LoVo (cell line): ENCODE measurements at places on chromosomes 6 and 20.

DNA sequence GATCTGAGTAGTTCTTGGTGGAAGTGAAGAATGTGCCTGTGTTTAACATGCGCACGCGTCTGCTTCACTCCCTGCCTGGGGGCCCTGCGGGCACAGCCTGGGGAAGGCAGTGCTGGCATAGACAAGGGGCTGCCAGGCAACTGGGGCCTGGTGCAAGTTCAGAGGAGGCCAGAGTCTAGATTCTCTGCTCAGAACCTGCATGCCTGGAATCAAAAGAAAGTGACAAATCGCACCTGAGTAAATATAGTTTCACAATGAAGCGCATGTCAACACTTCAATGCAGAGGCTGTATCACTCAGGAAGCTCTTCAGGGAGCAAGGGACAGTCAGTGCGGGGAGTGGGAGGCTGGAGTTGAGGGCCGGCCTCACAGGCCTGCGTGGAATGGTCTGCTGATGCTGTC, 24.2 kb upstream of the PPP1R14C start:
- no peak for DNase-seq

DNA sequence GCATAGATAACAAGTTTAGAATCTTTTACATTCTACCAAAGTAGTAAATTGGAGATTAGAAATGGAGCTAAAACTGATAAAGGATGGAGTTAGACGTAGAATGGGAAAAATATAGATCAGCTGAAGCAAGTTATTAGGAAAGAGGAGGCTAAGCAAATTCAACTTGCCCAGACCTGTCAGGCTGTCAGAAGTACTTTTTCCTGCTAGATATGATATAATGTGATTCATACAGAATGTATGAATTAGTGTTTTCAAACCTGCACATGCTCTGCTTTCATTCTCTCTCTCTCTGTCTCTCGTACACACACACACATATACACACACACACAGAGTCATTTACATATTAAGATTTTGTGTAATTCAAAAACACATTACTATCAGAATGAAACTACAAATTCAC, 133.2 kb upstream of the HDGFL1 start:
- no peak for DNase-seq

GRCh38 chr6:125944434-125944816, 12.1 kb upstream of the HINT3 start:
- DNase-seq: peak; percentile 52

DNA sequence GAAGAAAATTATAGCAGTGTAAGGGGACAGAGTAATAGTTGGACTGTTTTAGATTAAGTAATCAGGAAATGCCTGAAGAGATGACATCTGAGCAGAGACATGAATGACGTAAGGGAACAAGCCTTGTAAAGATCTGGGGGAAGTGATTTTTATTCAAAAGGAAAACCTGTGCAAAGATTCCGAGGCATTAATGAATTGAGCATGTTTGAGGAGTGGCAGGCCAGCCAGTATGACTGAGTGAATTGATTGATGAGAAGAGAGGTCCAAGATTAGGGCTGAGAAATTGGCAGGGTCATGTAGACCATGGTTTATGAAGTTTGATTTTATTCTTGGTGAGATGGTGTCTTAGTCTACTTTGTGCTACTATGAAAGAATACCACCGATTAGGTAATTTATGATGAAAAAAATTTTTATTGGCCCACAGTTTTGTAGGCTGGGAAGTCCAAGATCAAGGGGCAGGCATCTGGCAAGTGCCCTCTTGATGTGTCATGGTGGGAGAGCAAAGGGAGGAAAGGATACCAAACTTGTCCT, 95.1 kb downstream of the LIN28B start:
- no peak for DNase-seq

GRCh38 chr6:5044866-5045265, 40.3 kb upstream of the PPP1R3G start:
- DNase-seq: no peak

DNA sequence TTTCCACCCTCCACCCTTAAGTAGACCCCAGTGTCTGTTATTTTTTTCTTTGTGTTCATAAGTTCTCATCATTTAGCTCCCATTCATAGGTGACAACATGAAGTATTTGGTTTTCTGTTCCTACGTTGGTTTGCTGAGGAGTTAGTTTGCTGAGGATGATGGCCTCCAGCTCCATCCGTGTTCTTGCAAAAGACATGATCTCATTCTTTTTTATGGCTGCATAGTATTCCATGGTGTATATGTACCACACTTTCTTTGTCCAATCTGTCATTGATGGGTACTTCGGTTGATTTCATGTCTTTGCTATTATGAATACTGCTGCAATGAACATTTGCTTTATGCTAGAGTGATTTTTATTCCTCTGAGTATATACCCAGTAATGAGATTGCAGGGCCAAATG, 301.2 kb downstream of the ADGRG6 start:
- no peak for DNase-seq

DNA sequence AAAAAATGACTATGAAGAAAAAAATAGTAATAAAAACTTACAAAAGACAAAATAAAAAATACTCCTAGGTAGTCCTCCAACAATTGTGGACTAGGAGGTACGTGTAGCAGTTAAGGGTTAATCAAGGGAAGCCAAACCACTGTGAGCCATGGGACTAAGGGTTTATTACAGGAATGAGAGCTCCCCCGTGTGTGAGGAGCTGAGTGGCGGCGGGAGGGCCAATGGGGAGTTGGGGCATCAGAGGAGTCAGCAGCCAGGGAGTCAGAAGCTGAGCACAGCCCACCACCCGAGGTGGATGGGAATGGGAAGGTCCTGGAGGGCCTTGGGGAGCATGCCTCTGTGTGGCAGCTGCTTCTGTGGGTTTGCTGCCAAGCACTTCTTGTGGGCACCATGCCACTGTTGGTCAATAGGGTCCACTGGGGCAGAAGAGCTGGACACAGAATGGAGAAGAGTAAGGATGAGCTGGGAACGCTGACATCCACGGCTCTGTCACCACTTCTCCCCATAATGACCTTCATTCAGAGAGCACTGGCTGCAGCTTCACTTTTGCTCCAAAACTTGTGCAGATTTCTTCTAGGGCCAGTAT, 373.3 kb downstream of the CDKAL1 start:
- no peak for DNase-seq

DNA sequence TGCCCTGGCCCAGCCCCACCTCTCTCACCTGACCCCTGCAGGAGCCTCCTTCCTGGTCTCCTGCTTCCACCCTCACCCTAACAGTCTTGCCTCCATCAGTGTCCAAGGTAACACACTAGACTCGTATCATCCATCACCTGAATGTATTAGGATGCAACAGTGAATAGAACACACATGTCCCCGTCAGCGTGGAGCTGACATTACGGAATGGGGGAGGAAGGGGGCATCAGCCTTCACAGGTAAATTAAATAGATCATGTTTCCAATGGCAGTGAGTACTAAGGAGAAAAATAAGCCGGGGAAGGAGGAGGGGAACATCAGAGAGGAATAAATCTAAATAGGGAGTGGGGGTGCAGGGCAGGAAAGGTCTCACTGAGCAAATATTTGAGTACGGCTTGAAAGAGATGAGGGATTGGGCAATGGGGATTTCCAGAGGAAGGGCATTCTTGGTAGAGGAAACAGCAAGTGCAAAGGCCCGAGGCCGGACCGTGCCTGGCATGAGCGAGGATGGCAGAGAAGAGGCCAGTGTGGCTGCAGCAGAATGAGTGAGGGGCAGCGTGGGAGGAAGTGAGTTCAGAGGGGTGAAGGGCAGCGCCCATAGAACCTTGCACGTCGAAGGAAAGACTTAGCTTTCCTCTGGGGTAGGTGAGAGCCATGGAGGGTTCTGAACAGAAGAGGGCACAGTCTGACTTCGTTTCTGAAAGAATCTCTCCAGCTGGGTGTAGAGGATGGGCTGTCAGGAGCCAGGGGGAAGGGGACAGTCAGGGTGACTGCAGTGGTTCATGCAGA, 110.1 kb upstream of the PTPN1 start:
- DNase-seq: no peak

DNA sequence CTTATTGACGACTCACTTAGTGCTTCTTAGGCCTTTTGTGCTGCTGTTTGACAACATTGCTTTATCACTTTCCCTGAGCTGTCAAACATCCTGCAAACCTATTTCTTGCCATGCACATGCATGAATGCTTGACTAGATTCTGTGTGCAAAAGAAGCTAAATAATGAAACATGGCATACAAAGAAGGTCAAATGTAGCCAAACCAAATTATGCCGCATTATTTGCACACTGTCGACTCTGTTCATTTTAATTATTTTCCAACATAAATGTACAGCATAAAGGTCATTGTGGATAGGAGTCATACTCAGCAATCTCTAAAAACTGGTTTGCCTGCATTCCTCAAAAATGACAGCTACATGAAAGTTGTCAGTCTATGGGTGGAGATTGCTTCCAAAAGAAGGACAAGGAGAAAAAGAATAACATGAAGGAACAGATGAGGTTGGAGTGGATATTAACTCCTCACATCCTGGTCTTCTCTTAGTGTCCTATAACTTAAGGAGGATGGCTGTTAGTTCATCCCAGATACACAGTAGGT, 123.1 kb upstream of the STXBP5 start:
- peak; percentile 47 for DNase-seq

DNA sequence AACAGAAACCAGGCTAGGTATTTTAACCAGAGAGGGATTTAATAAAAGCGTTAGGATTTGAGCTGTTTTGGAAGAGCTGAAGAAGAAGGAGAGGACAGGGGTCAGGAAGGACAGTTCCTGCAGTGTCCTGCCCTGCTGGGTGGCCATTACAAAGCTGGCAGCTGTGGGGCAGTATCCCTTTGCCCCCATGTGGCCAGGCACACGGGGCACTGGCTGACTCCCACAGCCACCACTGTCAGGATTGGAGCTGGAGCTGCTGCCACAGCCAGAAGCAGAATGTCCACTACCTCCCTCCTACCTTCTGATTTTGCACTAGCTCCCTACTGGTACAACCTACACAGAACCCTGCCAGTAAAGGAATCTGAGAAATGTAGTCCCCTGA, 46.5 kb downstream of the SLC22A3 start:
- DNase-seq: no peak

DNA sequence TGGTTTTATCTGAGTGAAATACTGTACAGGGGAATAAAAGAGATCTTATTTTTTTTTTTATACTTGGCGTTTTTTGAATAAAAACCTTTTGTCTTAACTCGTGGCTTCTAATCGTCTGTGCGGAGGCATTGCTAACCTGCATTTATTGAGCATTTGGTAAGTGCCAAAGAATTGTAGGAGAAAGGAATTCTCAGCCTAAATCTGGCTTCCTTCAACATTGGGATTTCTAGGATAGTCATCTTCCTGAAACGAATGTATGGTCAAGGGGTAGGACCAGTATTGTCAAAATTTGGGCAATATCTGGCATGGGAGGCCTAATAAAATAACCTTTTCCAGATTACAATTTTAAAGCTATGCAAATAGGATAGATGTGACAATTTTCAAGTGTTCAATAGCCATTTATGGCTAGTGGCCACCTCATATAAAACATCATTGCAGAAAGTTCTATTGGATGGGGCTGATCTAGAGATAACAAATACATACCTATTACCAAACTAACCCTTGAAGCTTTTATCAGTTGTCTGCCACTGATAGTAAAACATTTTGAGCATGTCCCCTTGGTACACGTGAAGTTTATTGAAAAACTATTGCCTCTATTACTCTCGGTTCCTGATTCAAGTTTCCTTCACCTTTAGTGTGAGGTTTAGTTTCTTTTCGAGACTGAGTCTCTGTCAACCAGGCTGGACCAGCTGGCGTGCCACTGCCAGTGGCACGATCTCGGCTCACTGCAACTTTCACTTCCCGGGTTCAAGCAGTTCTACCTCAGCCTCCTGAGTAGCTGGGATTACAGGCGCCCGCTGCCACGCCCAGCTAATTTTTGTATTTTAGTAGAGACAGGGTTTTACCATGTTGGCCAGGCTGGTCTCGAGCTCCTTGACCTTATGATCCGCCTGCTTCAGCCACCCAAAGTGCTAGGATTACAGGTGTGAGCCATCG, 5.6 kb downstream of the PIM1 start:
- DNase-seq: no peak

GRCh38 chr6:148758492-148758891, 11.7 kb downstream of the UST start:
- DNase-seq: no peak

- no peak for DNase-seq
Observed at GRCh38 chr6:151180330-151181048, 59.3 kb upstream of the AKAP12 start.

DNA sequence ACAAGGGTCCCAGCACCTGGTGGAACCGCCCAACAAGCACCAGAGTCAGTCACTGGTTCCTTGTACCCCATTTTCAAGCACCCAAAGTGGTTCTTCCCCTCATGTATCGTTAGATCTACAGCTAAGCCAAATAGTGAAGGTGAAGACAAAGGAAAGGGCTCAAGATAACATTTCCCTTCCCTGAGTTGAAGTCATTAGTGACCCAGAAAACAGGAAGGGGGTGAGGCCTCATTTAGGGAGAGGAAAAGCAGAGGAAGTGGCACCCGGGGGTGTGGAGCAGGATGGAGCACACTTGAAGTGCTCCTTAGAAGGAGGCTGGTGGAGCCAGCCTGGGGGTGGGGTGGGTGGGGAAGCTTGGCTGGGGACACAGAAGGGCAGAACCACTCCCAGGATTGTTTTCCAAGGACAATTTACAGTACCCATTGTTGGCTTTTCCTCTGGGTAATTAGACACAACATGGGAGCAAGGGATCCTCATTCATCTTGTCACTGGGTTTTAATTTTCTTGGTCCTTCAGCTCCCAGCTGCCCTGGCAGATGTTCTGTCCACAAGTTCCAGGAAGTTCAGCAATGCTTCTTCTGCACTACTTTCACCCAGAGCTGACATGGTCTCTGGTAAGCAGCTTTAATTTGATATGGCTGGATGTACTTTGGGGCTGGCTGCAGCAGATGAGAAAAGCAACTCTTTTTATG, 73.3 kb upstream of the CD93 start:
- no peak for DNase-seq

DNA sequence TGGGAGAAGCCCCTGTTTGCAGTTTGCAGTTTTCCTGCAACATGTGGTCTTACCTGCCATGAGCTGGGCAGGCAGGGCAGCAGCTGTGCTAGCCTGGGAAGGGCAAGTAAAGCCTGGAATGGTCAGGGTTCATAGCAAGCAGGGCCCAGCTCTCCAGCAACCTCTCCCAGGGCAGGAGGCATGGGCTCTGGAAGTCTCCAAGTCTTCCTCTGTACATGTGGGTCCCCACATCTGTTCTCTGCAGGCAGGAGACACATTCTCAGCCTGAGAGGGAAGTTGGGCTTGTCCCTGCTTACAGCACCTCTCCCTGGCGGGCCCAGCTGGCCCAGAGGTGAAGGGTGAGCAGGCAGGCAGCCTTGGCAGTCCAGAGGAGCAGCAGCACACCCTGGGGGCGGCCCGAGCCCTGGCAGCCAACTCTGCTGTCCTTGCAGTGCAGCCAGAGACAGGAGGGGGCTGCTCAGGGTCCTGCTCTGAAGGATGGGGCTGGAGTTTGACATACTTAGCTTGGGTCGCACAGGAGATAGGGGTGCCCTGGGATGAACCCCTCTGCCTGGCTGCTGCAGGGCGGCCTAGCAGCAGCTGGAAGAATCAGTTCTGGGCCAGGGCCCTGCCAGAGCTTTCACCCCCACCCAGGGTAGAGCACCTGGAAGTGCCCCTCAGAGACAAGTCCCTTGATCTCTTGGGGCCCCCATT, 176.0 kb downstream of the MRPL14 start:
- no peak for DNase-seq
